ENCODE measurements at places on chromosomes 7 and 10. TPM values are rescaled to one million over a fixed set of nuclear protein-coding genes. Genes with fewer than 3 reads are reported as not detected.

DEPP1 gene
- total RNA-seq = 740 TPM

GRCh38 chr7:158847451-158847866 lies 8.9 kb upstream of the DYNC2I1 start:
- DNase-seq = no peak

DNA sequence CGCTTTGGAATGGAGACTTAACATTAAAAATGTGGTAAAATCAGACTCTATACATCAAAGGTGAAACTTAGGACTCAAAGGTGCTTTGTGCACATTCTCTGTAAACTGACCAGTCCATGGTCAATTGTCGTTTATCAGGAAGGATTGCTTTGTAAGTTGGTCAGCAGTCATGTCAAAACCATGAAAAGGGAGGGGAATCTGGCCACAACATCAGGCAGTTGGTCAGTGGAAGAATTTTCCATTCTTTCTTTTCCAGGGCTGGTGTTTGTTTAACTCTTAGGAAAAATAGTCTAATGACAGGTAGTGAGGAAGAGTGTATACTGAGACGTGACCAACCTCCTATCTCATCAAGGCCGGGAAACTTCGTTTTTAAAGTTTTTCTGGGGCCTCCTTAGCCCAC lies 226.5 kb downstream of the ADK start:
- no peak for DNase-seq

GRCh38 chr10:99849536-99849935 lies 67.1 kb downstream of the ABCC2 start:
- no peak for DNase-seq

ZNF503 gene
- total RNA-seq = 13.4 TPM

GNG11 gene
- 106 TPM for total RNA-seq

ARHGAP22 gene
- total RNA-seq = 24.0 TPM

GLRX3 gene
- 48.3 TPM for total RNA-seq

DNA sequence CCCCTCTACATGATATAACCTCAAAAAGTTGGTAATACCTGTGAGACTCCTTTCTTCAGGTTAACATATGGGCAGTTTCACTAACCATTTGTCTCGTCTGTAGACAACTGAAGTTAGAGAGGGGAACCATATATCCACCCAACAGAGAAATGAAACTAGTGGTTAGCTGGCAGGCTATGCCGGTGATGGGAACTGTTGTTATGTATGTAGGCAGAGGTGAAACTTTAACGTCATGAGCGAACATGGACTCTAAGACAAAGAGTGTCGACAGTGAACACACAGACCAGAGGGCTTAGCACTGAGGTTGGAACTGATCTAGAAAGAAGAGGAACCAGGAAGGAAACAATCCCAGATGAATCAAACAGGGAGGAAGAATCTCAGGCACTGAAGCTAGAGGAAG lies 112.4 kb downstream of the ELMO1 start:
- no peak for DNase-seq

Measured in omental fat pad (tissue), 4 donors.